Stimulated activated CD8-positive, alpha-beta memory T cell treated with anti-CD3 and anti-CD28 coated beads, Interleukin-7, amount 100 ng/mL, for 24 hours (primary cell): ENCODE measurements at places on chromosomes 12 and 14.

DNA sequence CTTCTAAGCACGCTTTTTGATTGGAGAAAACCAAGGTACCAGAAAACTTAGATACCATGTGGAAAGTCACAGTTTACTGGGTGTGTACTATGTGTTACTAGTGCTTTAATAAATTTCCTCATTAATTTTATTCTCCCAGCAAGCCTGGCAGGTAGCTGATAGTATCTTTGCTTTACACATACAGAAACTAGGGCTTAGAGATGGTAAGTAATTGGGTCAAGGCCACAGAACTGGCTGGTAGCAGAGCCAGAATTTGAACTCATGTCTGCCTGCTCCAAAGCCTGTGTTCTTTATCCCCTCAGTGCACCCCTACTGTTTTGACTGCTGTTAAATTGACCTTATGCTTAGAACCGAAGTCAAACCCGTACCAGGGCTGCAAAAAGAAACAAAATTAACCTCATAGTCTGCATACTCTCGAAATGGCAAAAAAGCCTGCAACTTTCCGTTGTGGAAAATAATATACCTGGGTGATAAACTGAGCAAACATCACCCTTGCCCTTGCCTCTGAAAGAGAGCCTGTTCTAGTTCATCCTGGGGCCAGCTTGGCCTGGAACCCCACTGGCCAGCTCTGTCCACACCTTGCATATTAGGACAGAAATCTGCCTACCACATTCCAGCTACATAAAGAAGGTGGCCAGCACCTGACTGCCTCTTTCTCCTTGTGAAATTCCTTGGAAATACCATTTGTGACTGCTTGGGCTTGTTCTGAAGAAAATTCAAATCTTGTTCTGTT, 118.9 kb downstream of the ETV6 start:
- no peak for DNase-seq

GRCh38 chr14:47102472-47102871, 450.9 kb upstream of the RPL10L start:
- DNase-seq = no peak

- DNase-seq = no peak
These were observed 2.8 kb downstream of the SRSF9 start for GRCh38 chr12:120466560-120467315.

DNA sequence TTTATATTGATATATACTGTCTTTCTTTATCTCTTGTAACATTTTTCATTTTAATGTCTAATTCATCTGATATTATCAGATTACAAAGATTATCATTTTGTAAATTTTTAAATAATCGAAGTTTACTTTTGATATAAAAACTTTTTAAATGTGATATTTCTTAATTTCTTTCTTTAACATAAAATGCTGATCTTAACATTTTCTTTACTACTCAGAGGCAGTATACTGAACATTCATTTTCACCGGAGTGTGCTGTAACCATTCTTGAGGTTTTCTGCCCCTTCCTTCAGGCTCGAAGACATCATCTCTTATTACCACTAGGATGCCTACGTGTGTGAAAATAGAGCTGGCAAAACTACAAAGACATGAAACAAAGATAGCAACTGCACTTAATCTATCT, 186.9 kb downstream of the DIO2 start:
- no peak for DNase-seq

- no peak for DNase-seq
These were observed 6.4 kb downstream of the SLC15A4 start for GRCh38 chr12:128817111-128818015.

- no peak for DNase-seq
These were observed 33.1 kb upstream of the G2E3 start for GRCh38 chr14:30525833-30526232.

DNA sequence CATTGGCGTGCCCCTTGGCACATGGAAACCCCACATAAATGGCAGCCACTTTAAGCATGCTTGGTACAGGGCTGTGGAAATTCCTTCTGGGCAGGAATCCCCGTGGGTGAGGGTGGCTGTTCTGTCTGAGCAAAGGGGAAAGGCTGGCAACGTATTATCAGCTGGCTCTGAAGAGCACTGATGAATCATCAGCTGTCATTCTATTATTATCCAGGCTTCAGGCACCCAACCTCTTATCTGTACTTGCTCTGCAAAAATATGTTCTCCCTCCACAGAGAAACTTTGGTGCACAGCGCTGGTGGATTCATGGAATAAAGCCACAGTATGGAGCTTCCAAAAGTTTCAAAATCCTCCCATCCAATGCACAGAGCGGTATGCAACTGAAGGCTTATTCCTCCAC, 167.1 kb downstream of the TBX5 start:
- DNase-seq = no peak
